ENCODE measurements at places on chromosomes 5 and 9.

GRCh38 chr5:29148073-29148472 is 2045.4 kb upstream of the CDH6 start:
- no peak for DNase-seq

DNA sequence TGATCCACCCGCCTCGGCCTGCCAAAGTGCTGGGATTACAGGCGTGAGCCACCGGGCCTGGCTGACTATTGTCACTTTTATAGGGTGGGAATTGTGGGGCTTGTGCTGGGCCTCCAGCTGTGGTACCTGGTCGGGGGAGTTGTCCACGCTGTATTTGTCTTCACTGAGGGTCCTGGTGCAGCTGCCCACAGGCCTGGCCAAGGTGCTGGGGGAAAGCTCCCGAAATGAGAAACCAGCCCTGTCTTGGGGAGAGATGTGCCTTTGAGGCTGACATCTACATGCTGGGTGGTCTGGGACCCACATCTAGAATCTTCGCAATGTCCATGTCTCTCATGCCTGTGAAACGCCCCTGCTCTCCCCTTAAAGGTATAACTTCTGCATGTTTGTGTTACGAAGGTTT is 2.6 kb downstream of the EXOC3 start:
- no peak for DNase-seq

DNA sequence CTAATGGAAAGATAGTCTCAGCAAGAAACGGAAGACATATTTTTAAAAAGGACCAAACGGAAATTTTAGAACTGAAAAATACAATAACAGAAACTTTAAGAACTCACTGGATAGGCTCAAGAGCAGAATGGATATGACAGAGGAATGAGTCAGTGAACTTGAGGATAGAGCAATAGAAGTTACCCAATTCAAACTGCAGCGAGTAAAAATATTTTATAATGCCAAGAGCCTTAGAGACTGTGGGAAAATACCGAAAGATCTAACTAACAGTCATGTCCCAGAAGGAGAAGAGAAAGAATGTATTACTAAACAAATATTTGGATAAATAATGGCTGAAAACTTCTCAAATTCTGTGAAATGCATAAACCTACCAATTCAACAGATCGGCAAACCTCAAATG is 40.8 kb downstream of the ADAMTS2 start:
- no peak for DNase-seq

GRCh38 chr9:29511680-29512079 is 1938.4 kb upstream of the C9orf72 start:
- DNase-seq, result no peak

DNA sequence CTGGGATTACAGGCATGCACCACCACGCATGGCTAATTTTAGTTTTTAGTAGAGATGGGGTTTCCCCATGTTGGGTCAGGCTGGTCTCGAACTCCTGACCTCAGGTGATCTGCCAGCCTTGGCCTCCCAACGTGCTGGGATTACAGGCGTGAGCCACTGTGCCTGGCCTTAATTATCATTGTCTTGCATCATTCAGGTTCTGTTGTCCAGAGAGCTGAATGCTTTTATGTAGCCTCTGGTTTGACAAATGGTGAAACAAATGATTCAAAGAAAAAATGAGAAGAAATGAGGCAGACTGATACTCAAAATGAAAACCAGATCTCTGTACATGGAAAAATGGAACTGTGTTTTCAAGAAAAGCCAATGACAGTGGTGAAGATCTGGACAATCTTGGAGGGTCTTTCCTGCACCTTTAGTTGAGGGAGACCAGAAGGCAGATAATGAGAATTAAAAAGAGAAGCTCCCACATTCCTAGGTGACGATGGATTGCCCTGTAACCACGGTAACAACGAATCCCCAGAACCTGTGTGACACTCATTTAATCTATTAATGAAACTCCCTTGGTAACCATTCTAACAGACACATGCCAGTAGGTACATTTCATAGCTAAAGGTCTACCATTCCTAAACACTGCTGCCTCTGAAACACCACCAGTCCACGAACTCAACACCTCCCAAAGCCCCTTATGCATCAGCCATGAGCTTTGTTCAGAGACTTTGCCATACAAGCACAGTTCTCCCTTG is 1.6 kb downstream of the TEX48 start:
- DNase-seq, result no peak

DNA sequence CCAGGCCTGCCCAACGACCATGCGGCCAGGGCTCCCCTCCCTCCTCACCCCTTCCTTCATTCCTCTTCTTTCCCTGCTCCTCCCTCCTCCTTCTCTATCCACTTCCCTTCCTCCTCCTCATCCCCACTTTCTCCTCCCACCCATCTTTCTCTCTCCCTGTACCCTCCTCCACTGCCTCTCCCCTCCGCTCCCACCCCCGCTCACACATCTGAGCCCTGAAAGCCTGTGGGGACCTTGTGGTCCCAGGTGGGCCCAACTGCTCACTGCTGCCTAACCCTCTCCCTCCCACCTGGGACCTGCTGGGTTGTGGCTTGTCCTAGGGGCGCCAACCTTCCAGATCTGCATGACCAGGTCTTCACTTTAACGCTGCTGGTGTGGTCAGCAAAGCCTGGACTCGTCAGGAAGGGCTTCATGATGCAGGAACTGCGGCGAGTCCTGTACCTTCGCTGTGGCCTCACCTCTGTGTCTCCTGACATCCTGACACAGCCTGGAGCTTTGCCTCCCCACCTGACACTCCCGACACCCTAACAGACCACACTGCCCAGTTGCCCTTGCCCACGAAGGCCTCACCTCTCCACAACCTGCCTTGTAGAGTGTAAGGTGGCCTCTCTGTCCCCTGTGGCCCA is 34.6 kb downstream of the C5orf15 start:
- DNase-seq, result no peak

DNA sequence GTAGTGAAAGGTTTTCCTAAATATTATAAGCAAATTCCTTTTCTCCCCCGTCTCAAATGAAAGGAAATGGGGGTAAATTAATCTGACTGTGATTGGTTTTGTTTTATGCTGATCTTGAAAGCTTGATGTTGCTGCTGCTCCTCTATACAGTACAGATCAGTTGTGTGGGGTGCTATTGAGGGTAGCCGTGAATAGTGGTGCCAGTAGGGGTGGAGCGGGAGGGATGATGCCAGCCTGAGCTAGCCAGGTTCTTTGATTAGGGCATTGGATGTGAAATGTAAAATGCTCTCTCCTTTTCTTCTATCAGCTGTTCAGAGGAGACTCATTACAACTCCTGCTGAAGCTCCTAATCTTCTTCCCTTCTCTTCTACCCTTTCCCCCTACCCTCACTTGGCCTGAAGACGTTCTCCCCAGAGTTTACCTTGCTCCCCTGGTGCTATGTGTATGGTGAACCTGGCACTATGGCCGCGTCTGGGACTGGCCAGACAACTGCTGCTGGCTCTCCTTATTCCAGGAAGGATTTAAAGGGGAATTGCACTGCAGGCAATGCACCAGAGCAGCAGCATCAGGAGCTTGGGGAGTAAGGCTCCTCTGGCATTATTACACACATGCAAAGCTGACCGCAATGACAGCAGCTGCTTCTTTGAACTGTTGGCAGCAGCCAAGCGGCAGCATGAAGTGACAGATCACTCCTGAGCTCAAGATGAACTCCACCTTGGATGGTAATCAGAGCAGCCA is 566 bp downstream of the GPR21 start:
- DNase-seq, result no peak

- DNase-seq, result no peak
Observed at GRCh38 chr9:108688051-108688450, 167.7 kb downstream of the ACTL7B start.

- DNase-seq, result peak; percentile 24
Observed at GRCh38 chr5:8458038-8458383, 589.1 kb downstream of the MTRR start.

- no peak for DNase-seq
Observed at GRCh38 chr5:174323878-174324281, 278.4 kb downstream of the NSG2 start.
